ENCODE measurements at places on chromosomes 11 and 22.

DNA sequence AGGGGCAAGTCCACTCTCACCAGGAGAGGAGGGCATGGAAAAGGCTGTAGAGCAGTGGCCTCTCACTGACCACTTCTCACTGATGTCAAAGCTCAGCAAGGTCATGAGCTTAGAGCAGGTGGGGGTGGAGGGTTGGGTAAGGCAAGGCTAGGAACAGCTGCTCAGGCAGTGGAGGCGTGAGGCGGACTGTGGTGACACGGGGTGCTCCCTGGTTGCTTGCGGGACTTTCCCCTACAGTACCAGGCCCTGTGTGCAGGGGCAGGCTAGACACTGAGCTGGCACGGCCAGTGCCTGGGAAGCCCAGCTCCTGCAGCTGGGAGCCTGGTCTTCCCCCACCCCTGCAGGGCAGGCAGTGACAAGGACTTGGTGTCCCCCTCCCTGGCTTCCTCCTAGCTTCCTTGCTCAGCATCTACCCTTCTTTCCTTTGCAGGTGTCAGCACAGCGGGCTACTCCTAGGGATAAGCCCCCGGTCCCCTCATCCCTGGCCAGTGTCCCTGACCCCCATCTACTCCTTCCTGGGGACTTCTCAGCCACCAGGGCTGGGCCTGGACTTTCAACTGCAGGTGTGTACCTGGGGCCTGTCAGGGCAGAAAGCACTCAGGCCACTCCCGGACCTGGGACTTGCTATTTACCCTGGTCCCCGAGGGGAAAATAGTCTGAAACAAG lies 45.6 kb downstream of the PISD start:
- DNase-seq = peak; percentile 70

- DNase-seq = no peak
Observed at GRCh38 chr11:110340436-110340835, 44.0 kb upstream of the RDX start.

GRCh38 chr11:27842290-27842689 lies 142.0 kb upstream of the BDNF start:
- no peak for DNase-seq

DNA sequence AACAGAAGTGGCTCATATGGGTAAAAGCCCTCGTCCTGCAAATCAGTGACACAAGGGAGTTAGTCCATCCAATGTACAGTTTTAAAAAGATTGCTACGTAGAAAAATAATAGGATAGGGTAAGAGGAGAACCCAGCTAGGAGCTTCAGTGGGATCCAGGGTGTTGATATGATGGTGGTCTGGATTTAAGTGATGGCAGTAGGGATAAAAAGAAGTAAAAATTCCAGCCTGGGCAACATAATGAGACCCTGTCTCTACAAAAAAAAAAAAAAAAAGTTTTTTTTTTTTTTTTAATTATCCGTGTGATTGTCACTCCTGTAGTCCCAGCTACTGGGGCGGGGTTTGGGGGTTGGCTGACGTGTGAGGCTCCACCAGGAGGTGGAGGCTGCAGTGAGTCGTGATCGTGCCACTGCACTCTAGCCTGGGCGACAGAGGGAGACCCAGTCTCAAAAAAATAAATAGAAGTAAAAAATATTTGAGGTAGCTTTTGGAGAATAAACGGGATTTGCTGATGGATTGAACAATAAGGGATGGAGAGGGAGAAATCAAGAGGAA lies 7.0 kb upstream of the L3MBTL2 start:
- DNase-seq = no peak
